ENCODE measurements at places on chromosomes 7 and 10.

GRCh38 chr7:34776748-34777358 lies 118.8 kb downstream of the NPSR1 start:
- DNase-seq: no peak

- DNase-seq: no peak
These were observed 8.0 kb upstream of the CCDC71L start for GRCh38 chr7:106668861-106669524.

DNA sequence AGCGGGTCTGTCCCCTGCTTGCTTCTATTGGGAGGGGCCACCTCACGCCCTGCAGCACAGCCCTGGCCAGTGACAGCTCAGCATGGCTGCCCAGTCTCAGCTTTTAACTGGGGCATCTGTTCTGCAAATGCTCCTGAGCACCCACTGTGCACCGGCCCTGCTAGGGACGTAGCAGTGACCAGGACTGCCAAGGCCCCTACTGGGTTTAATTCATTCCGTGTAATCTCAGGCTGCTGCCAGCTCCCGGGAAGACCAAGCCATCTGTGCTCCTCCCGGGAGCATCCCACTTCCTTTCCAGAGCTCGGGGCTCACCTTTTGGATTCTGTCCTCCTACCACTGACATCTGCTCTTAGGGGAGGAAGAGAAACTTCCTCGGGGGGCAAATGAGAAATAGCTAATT lies 85.2 kb downstream of the ADARB2 start:
- no peak for DNase-seq

- DNase-seq: no peak
These were observed 1217.2 kb downstream of the TYW1 start for GRCh38 chr7:68213838-68214237.

Measured in D341Med (cell line).